Vagina (tissue), 2 donors: ENCODE measurements at places on chromosomes 12 and 14. TPM values are rescaled to one million over a fixed set of nuclear protein-coding genes. Genes with fewer than 3 reads are reported as not detected.
A peak's percentile ranks its signal among the peaks of the same experiment; 100 is the strongest.

GRCh38 chr12:6029401-6029800, 84.3 kb upstream of the ANO2 start:
- H3K27ac ChIP-seq = no peak overlapping the region
- peak; percentile 43 for DNase-seq
- no peak overlapping the region for H3K4me3 ChIP-seq
- H3K4me1 ChIP-seq = no peaks in the 10 kb centered on the region

The CHGA gene
- total RNA-seq = 5.4 TPM

The NT5DC3 gene
- total RNA-seq = 5.2 TPM

DNA sequence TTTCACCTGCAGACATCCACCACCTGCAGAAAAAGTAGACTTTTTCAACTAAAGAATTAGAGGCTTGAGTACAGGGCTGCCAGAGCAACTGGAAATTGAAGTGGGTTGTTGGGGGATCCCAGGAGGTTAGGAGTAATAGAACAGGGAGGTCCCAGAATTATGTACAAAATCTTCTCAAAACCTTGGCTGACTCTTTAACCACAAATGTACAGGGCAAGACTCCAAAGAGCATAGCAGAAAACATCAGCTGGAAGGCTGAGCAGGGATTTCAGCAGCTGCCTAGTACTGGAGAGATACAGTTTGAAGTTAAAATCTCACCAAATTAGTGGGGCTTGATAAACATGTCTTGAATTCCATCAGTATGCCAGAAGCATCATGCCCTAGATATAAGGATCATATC, 191.6 kb downstream of the CRADD start:
- H3K27ac ChIP-seq = no peak overlapping the region
- no peak overlapping the region for H3K4me3 ChIP-seq
- H3K4me1 ChIP-seq = no peaks in the 10 kb centered on the region
- H3K36me3 ChIP-seq = no peaks in the 10 kb centered on the region
- no peak for DNase-seq

The MYF5 gene
- total RNA-seq = not detected

The KERA gene
- not detected for total RNA-seq

DNA sequence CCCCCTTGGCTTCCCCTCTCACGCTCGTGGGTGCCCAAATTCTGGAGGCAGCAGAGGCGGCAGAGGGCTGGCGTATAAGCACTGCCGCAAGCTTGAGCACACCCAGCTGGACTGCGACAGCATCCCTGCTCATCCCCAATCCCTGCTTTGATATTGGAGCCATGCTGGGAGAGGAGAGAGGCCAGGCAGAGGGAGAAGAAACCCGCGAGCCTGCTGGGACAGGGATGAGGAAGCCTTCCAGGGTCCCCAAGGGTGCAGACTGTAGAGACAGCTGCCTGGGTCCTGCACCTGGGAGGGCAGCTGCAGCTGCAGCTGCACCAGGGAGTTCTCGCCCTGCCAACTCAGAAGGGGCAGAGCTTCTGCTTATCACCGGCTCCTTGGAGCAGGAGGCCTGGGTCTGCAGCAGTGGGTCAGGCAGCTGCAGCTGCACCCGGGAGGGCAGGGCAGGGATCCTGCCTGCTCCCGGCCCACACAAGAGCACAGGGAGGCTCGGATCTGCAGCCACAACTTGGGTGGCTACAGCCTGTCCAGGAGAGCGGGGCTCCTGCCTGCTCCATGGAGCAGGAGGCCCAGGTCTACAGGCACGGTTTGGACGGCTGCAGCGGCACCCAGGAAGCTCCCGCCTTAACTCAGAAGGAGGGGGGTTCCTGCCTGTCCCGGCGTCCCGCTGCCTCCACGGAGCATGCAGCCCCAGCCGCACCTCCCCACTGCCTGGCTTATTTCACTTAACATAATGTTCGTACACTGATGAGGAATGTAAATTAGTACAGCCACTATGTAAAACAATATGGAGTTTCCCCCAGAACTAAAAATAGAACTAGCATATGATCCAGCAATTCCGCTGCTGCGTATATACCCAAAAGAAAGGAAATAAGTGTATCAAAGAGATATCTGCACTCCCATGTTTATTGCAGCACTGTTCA, 60.4 kb upstream of the SGPP1 start:
- no peak overlapping the region for H3K4me3 ChIP-seq
- H3K27ac ChIP-seq = no peak overlapping the region
- no peak for DNase-seq

DNA sequence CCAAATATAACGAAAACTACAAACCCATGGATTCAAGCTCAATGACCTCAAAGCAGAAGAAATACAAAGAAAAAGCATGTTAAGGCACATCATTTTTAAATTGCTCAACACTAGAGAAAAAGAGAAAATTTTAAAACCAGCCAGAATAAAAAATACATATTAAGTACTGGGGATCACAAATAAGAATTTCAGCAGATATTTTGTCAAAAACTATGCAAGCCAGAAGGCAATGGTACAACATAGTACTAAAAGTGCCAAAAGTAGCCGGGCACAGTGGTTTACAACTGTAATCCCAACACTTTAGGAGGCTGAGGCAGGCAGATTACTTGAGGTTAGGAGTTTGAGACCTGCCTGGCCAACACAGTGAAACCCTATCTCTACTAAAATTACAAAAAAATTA, 10.2 kb downstream of the SGPP1 start:
- H3K36me3 ChIP-seq = no peaks in the 10 kb centered on the region
- no peaks in the 10 kb centered on the region for H3K27me3 ChIP-seq
- no peak for DNase-seq
- H3K4me3 ChIP-seq = no peak overlapping the region
- no peaks in the 10 kb centered on the region for H3K4me1 ChIP-seq
- no peak overlapping the region for H3K27ac ChIP-seq

GRCh38 chr14:55430024-55430690, 10.3 kb downstream of the TBPL2 start:
- no peaks in the 10 kb centered on the region for H3K36me3 ChIP-seq
- no peak for DNase-seq
- no peak overlapping the region for H3K4me3 ChIP-seq
- H3K4me1 ChIP-seq = no peaks in the 10 kb centered on the region

GRCh38 chr12:92926549-92926948, 2.5 kb downstream of the EEA1 start:
- H3K27me3 ChIP-seq = no peaks in the 10 kb centered on the region
- peak overlapping the region; percentile 97 for H3K27ac ChIP-seq
- H3K4me3 ChIP-seq = no peak overlapping the region
- peaks cover 23% of the 10 kb centered on the region for H3K4me1 ChIP-seq
- no peaks in the 10 kb centered on the region for H3K36me3 ChIP-seq
- DNase-seq = no peak

- peaks cover 8% of the 10 kb centered on the region for H3K4me1 ChIP-seq
- no peak overlapping the region for H3K27ac ChIP-seq
- peak; percentile 25 for DNase-seq
- H3K4me3 ChIP-seq = no peak overlapping the region
- H3K36me3 ChIP-seq = no peaks in the 10 kb centered on the region
Measured at GRCh38 chr14:99119554-99120525, 152.2 kb downstream of the BCL11B start.

The CCDC196 gene
- total RNA-seq = not detected

- no peak overlapping the region for H3K4me3 ChIP-seq
- DNase-seq = peak; percentile 79
- H3K27ac ChIP-seq = no peak overlapping the region
- no peaks in the 10 kb centered on the region for H3K36me3 ChIP-seq
Measured at GRCh38 chr14:71137536-71138447, 230.5 kb downstream of the PCNX1 start.

The OR4E2 gene
- not detected for total RNA-seq

The APOF gene
- not detected for total RNA-seq

The PPP4R4 gene
- total RNA-seq = 6.1 TPM

DNA sequence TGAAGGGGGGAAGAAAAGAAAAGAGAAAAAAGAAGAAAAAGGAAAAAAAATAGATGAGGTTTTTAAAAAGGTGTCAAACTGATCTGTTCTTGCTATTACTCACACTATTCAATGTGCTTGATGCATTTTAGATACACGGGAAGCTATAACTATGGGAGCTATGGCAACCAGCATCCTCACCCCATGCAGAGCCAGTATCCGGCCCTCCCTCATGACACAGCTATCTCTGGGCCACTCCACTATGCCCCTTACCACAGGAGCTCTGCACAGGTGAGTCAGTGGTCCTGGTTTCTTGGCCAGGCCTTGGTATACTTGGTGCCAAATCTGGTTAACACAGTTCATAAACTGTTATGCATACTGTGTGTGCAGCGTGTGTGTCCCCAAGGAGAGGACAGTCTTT, 24.0 kb upstream of the RIC8B start:
- H3K27ac ChIP-seq = no peak overlapping the region
- no peak overlapping the region for H3K4me3 ChIP-seq
- no peak for DNase-seq
- H3K27me3 ChIP-seq = no peaks in the 10 kb centered on the region
- H3K36me3 ChIP-seq = no peaks in the 10 kb centered on the region
- H3K4me1 ChIP-seq = no peaks in the 10 kb centered on the region
